Inflammatory macrophage (primary cell): ENCODE measurements at places on chromosomes 7 and 10.
A peak's percentile ranks its signal among the peaks of the same experiment; 100 is the strongest.

GRCh38 chr7:135911099-135911498 is 66.1 kb downstream of the MTPN start:
- DNase-seq, result no peak

- peak; percentile 20 for DNase-seq
These were observed 105.9 kb upstream of the EEPD1 start for GRCh38 chr7:36047091-36047658.

- DNase-seq, result no peak
These were observed 91.5 kb downstream of the CTTNBP2 start for GRCh38 chr7:117781707-117782106.

DNA sequence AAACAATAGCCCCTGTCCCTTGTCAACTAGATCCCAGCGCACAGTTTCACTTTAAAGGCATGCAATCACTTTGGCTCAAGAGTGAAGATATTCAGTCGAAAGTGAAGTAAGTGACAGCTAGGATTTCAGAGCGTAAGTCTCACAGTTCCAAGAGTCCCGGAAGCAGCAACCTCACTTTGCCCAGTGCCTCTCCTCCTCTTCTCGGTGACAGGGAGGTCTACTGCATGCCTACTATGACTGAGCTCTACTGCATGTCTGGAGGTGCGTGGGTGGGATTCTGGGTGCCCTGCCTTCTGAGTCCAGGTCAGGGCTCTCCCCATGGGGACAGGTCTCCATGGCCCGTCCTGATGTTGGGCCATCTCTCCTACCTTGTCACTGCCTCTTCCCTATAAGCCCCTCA is 17.0 kb downstream of the PRKCQ start:
- peak; percentile 24 for DNase-seq

GRCh38 chr7:138864667-138865066 is 66.7 kb upstream of the ATP6V0A4 start:
- peak; percentile 70 for DNase-seq

DNA sequence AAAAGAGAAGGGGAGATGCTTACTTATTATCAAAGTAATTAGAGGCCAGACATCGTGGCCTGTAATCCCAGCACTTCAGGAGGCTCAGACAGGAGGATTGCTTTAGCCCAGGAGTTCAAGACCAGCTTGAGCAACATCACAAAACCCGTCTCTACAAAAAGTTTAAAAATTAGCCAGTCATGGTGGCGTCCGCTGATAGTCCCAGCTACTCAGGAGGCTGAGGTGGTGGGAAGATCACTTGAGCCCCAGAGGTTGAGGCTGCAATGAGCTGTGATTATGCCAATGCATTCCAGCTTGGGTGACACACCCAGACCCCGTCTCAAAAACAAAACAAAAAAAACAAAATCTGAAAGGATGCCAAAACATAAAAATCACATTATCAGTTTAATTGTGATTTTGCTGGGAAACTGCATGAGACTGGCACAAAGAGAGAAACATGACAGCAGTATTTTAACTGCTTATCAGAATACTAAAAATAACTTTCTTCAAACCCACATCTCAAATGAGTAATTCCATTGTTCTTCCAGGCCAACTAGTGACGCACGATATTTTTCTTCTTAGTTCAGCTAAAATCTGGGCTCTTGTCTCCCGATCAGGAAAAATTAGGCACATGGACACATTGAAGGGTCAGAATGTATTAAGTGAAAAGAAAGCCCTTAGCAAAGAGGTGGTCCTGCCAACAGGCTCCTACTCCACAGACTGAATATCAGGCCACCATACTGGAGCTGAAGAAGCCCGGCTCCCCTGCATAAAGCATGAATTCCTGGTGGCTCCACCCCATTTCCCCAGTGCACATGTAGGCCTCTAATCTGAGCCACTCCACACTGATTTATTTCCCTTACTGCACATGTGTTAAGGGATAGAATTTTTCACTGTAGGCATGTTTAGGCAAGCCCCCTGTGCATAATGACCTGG is 9.6 kb upstream of the CCM2 start:
- no peak for DNase-seq

- no peak for DNase-seq
These were observed 421.9 kb upstream of the GALNT17 start for GRCh38 chr7:70710011-70710480.

DNA sequence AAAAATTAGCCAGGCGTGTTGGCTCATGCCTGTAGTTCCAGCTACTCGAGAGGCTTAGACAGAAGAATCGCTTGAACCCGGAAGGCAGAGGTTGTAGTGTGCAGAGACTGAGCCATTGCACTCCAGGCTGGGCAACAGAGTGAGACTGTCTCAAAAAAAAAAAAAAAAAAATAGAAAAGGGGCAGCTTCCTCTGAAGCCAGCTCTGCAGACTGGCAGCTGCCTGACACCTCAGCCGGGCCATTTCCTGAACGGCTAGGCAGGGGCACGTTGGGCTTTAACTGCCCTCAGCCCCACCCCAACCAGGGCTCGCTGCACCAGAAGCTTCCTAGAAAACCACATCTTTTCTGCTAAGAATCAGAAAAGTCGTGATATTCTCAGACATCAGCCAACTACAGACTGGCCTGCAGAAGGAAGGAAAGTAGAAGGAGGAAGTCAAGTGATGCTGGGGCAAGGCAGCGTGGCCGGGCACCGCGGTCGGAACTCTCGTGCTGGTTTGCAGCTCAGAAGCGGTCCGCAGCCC is 38.0 kb downstream of the PRKAG2 start:
- DNase-seq, result peak; percentile 90

GRCh38 chr7:52799817-52800216 is 235.6 kb upstream of the POM121L12 start:
- DNase-seq, result no peak

- no peak for DNase-seq
These were observed 237.2 kb downstream of the BUB3 start for GRCh38 chr10:123391275-123392028.

GRCh38 chr7:31311552-31311951 is 29.0 kb downstream of the NEUROD6 start:
- no peak for DNase-seq

DNA sequence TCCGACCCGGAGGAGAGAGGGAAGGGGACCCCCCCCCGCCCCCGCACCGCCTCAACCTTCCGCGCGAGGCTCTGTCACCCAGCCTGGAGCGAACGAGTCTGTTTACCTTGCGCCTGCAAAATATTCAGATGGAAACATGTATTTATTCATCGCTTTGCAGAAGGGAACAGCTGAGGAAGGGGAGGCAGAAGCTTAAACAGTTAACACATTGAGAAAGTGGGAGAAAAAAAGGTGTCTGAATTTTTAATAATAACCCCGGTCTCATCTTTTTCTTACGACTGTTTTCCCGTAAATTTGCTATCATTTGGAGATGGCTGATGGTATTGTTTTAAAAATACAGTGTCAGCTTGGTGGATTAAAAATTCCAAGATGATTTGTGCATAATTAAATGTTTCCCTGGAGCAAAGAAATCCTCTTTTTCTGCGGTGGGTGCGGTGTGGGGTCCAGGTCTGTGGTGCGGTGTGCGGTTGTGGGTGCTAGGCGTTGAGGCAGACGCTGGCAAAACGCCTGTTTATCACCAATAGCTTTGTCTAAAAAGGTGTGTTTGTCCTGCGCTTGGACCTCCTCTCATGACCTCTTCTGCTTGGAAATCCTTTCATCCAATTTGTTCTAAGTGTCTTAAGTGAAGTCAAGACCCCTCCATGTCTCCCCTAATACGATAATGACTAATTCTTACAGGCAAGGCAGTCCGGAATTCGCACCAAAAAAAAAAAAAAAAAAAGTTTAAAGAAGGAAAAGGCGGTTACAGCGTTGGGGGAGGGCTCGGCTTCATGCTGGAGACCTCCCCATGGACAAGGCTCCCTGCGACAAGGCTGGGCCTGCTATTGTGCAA is 1.6 kb downstream of the UNCX start:
- DNase-seq, result no peak

DNA sequence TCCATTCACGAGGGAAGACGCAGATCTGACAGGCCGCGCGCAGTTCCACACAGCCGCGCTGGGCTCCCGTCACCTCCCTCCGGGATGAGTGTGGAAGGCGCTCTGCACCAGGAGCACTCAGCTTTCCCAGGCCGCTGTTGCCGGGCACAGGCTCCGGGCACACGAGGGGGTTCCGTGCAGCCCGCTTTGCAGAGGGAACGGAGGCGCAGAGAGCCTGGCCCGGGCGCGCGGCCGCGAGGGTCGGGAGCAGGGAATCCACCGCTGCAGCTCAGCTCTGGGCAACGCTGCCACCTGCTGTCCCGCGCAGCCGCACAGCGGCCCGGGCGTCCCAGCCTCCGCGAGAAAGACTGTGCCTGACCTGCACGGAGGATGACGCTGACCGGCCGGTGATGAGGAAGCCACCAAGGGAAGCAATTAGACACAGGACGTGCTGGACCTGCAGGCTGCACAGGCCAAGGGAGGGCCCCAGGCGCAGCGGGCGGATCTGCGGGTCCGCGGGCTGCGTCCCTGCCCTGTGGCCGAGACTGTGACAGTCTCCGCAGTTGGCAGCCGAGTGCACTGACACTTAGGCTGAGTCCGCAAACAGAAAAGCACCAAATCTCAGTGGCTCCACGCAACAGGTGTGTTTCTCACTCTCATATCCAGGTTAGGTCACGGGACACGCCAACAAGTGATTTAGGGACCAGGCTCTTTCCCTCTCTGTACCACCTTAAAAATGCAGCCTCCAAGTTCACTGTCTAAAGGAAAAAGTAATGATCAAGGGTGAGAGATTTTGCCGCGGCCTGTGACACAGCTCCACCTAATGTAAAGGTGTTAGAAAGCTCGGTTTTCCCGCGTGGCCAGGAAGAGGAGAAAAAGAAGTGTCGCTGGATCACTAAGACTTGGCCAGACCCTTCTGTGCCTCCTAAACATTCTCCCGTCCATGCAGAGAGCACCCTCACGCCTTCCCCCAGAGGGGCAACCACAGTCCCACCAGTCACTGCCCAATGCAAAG is 94.5 kb downstream of the SEC61G start:
- no peak for DNase-seq

DNA sequence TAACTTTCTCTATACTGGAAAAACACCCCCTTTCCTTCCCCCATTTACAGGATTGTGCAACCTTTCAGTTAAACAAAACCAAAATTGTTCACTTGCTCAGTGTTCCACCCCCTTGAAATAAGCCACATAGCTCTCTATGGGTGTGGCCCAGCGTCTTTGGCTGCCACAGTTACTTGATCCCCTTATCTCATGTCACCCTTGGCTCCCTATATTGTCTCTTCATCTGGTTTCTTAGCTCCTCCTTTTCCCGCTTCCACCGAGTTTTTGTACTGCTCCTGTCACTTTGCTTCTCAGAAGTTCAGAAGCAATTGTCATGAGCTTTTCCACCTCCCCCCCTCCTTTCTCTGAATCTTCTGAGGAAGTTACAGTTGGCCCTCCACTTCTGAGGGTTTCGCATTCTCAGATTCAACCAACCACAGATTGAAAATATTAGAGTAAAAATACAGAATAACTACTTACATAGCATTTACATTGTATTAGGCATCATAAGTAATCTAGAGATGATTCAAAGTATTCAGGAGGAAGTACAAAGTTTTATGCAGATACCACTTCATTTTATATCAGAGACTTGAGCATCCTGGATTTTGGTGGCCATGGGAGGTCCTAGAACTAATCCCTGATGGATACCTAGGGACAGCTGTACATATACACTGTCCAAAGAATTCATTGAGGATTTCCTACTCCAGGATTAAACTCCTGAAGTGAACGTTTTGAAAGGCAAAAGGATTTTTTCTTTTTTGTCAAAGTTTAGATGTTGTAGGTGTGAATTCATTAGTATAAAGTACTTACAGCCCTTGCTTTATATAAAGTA is 60.4 kb downstream of the ADD3 start:
- peak; percentile 74 for DNase-seq

DNA sequence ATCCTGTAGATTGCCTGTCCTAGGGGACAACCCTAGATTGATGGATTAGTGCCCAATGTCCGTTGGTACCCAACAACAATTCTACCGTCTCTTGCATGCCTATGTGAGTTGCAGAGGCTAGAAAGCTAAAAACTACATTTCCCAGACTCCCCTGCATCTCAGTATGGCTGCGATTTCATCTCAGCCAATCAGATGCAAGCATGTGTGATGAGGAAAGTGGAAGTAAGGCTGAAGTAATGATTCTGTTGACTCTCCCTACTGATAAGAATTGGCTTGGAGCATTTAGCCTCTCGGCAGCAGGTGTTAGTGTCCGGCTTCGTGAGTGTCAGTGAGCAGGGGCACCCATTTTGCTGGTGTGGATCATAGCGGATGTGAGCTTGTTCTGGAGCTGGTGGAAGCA is 171.9 kb downstream of the FGFR2 start:
- DNase-seq, result no peak

- peak; percentile 21 for DNase-seq
These were observed 76.5 kb upstream of the FGL2 start for GRCh38 chr7:77276120-77276519.

DNA sequence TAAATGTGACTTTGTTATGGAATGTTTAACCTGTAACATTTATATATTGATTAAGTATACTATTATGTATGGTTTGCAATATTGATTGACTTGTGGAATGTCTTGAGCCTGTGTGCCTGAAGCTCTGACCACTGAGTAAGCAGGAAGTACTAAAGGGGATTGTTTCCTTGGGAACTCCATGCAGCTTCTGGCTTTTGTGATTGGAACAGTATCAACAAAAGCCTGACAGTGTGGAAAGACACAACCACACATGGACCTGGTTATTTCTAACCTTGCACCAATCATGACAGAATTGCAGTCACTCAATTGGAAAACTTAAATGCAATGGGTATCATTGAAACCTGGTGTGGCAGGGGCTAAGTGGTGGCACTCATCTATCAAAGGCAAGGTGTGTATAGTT is 45.5 kb upstream of the PIK3CG start:
- no peak for DNase-seq

- no peak for DNase-seq
These were observed 157.3 kb upstream of the COL1A2 start for GRCh38 chr7:94237417-94237816.

- no peak for DNase-seq
These were observed 290.9 kb downstream of the CAMK1D start for GRCh38 chr10:12639996-12640944.

DNA sequence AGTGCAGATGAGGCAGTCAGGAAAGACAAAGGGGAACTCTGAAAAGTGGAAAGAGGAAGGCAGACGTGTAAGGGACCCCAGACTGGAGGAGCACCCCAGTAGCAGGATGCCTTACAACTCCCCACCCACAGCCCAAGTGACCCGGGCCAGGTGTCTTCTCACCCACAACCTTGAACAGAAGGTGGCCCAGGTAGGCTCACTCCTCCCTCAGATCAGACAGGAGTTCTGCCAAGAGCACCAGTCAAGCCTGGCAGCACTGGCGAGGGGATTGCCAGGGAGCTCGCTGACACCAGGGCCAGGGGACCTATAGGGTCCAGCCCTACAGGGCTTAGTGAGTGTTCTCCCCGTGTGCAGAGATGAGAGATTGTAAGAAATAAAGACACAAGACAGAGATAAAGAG is 27.1 kb upstream of the LMBR1 start:
- no peak for DNase-seq

- no peak for DNase-seq
These were observed 431.7 kb upstream of the KLF6 start for GRCh38 chr10:4216726-4217125.
